ENCODE measurements at places on chromosomes 12 and 14. TPM values are rescaled to one million over a fixed set of nuclear protein-coding genes. Genes with fewer than 3 reads are reported as not detected.

POTEM gene
- total RNA-seq: not detected

SERPINA9 gene
- not detected for total RNA-seq

LRFN5 gene
- not detected for total RNA-seq

SYCP3 gene
- total RNA-seq: 1.1 TPM

TPH2 gene
- total RNA-seq: not detected

NXPH4 gene
- total RNA-seq: 1.7 TPM

GRCh38 chr12:57775563-57776246, 3.3 kb downstream of the EEF1AKMT3 start:
- H3K4me3 ChIP-seq: no peak overlapping the region
- no peak overlapping the region for H3K27ac ChIP-seq
- H3K4me1 ChIP-seq: peaks cover 24% of the 10 kb centered on the region
- peaks cover 8% of the 10 kb centered on the region for H3K36me3 ChIP-seq
- DNase-seq: no peak
- no peaks in the 10 kb centered on the region for H3K27me3 ChIP-seq

- no peak overlapping the region for H3K27ac ChIP-seq
- DNase-seq: no peak
- H3K27me3 ChIP-seq: peaks cover 9% of the 10 kb centered on the region
- no peak overlapping the region for H3K4me3 ChIP-seq
Observed at GRCh38 chr14:81028461-81028860, 73.0 kb downstream of the TSHR start.

- DNase-seq: no peak
- no peaks in the 10 kb centered on the region for H3K36me3 ChIP-seq
- no peaks in the 10 kb centered on the region for H3K27me3 ChIP-seq
- no peak overlapping the region for H3K27ac ChIP-seq
- H3K4me1 ChIP-seq: no peaks in the 10 kb centered on the region
Observed at GRCh38 chr12:125169870-125170269, 104.6 kb downstream of the AACS start.

- H3K36me3 ChIP-seq: peaks cover 6% of the 10 kb centered on the region
- DNase-seq: no peak
- no peak overlapping the region for H3K27ac ChIP-seq
- H3K4me3 ChIP-seq: no peak overlapping the region
Observed at GRCh38 chr12:4324366-4324765, 3.4 kb downstream of the TIGAR start.

GRCh38 chr12:76583301-76583700, 23.7 kb upstream of the OSBPL8 start:
- H3K36me3 ChIP-seq: no peaks in the 10 kb centered on the region
- no peaks in the 10 kb centered on the region for H3K27me3 ChIP-seq
- H3K4me1 ChIP-seq: peaks cover 2% of the 10 kb centered on the region
- no peak for DNase-seq
- H3K27ac ChIP-seq: no peak overlapping the region
